Occipital lobe (tissue), 3 donors: ENCODE measurements at places on chromosomes 1 and 21. TPM values are rescaled to one million over a fixed set of nuclear protein-coding genes. Genes with fewer than 3 reads are reported as not detected.

Gene VHLL
- 0.94 TPM for total RNA-seq

Gene DCDC2B
- not detected for total RNA-seq

Gene ELF3
- total RNA-seq = 0.31 TPM

Gene RNU1-4
- under 0.01 TPM for total RNA-seq

Gene PATJ
- 19.2 TPM for total RNA-seq

Gene C8A
- total RNA-seq = not detected

Gene FBXO2
- total RNA-seq = 2.7 TPM

Gene OR2T2
- not detected for total RNA-seq

Gene OR2AK2
- 0.78 TPM for total RNA-seq

Gene PRKCZ
- total RNA-seq = 58.3 TPM

Gene FAM72B
- 1.7 TPM for total RNA-seq

Gene PLXNA2
- 60.7 TPM for total RNA-seq
